ENCODE measurements at places on chromosomes 7 and 10.
A peak's percentile ranks its signal among the peaks of the same experiment; 100 is the strongest.

DNA sequence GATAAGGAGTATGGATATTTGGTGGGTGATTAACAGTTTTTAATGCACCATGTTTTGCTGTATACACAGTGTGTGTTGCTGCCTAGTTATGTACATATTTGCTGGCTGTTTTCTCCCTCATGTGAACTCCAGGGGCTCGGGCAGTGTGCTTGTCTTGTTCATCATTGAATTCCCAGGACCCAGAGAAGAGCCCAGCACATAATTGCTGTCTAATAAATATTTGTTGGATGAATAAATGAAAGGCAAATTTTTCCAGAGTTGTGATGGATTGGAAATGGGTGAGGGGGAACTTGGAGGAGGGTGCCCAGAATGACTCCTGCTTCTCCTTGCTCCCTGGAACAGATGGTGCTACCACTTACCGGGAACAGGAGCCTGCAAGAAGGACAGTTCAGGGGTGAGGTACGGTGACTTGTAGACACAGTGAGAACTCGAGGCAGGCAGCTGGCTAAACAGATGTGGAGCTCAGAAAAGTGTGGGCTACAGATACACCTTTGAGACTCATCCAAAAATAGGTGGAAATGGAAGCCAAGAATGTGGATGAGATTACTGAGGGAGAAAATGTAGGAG, 586.8 kb upstream of the MGMT start:
- no peak for DNase-seq

GRCh38 chr10:113843972-113844485, 9.9 kb downstream of the DCLRE1A start:
- DNase-seq, result no peak

- DNase-seq, result no peak
Observed at GRCh38 chr10:92244796-92245195, 46.1 kb downstream of the CPEB3 start.

GRCh38 chr10:125639846-125640245, 43.1 kb downstream of the TEX36 start:
- DNase-seq, result no peak

DNA sequence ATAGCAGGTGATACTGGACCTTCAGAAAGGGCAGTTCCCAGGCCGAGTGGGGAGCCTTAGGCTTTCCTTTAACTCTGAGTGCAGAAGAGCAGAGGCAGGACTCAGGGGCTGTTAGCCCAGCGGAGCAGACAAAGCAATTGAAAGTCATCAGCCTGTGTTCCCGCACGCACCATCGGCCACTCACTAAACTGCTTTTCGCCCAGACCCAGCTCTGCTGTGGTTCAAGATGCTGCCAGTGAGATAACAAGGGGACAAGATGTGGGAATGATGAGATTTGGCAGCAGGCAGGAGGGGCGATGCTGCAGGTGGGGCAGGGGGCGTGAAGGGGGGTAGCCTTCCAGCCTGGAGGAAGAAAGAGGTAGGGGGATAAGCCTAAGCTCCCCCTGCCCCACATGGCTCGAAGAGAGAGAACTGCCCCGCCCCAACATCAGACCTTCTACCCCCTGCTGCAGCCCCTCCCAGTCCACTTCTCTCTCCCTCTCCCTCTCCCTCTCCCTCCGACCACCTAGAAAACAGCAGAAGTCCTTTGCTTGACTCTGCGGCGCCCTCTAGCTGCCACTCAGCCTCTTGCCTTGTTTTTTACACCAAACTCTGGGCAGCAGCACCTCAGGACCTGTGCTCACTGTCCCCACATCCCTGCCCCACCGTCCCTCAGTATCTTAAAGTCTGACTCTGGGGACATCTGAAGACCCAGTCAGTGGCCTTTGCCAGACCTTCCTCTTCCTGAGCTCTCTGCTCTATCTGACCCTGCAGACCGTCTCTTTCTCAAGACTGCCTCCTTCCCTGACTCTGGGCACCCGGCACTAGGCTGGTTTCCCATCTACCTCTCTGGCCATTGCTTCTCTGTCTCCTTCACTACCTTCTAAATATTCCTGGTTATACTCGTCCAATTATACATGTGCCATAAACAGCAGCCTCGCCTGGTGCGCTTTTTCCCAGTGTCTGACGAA, 110.5 kb downstream of the C10orf105 start:
- peak; percentile 33 for DNase-seq

DNA sequence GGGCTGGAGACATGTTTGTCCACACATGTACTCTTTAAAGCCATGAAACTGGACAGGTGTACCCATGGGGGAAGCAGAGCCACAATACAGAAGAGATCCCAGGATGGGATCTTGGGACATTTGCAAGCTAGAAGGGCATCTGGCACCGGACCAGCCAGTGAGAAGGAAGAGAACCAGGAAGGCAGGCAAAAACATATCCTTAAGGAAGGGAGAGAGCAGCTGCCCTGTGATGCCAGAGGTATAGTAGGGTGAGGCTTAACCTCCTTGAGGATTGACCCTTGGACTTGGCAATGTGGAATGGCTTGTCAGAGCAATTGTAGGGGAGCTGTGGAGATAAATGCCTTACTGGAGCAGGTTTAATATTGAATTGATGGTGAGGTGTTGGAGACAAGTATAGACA, 17.9 kb upstream of the SUV39H2 start:
- no peak for DNase-seq

DNA sequence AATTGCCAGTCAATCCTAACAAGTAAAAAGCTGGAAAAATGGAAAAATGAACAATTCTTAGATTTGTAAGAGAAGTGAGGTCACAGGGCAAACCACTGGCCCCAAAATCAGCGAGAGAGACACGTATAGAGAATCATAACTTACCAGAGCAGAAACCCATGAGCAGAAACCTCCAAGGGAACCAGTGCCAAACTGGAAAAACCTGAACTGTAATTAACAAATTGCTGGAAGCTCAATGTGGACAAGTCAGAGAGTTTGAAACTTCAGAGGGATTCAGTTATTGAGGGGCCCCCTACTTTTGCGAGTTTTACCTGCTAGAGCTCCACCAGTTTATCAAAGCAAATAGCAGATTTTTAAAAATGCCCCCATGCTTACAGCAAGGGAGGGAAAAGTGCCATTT, 119.0 kb downstream of the C7orf25 start:
- DNase-seq, result no peak
